ENCODE measurements at places on chromosomes 6 and 20. TPM values are rescaled to one million over a fixed set of nuclear protein-coding genes. Genes with fewer than 3 reads are reported as not detected.

DNA sequence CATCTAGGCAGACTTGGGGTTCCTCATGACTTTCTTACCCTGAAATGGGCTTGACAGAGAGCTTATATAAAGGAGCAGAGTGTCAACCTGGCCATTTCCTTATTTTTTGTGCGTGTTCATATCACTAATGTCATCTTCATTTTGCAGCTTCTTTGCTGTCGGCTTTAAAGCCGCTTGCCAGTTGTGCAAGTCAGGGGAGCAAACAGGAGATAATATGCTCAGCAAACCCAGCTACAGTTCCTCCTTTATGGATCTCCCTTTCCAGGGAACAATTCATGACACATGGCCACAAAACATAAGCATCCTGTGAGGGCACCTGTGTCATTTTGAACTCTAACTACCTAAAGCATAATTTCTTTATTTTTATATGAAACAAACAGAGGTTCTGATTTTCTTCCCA, 6.5 kb upstream of the TUBB2B start:
- H3K27me3 ChIP-seq, result peaks cover 4% of the 10 kb centered on the region
- H3K4me1 ChIP-seq, result peaks cover 30% of the 10 kb centered on the region
- H3K4me3 ChIP-seq, result no peak overlapping the region
- no peak overlapping the region for H3K27ac ChIP-seq

LTB gene
- not detected for total RNA-seq

RALGAPA2 gene
- total RNA-seq, result 40.2 TPM

COL19A1 gene
- 0.26 TPM for total RNA-seq

GRCh38 chr6:5453546-5453945, 192.2 kb downstream of the FARS2 start:
- no peak overlapping the region for H3K27ac ChIP-seq
- no peaks in the 10 kb centered on the region for H3K27me3 ChIP-seq
- no peak overlapping the region for H3K4me3 ChIP-seq
- DNase-seq, result peak; percentile 66

DNA sequence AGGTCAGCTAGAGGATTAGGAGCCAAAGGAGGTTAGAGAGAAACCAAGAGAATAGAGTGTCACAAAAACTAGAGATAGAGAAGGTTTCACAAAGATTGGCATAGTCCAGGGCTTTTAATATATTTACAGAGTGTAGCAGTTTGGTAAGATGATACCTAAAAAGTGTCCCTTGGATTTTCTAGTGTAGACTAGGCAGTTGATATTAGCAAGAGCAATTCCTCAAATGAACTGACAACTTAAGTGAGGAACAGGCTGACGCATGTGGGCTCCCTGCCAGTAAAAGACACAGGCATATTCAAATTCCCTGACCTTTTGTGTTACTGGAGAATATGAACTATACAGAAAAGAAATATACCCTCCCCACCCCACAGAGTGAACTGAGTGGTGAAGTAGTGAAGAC, 40.1 kb downstream of the VTA1 start:
- H3K27ac ChIP-seq, result no peak overlapping the region
- peak; percentile 50 for DNase-seq
- no peaks in the 10 kb centered on the region for H3K27me3 ChIP-seq
- no peaks in the 10 kb centered on the region for H3K36me3 ChIP-seq

MAS1 gene
- total RNA-seq, result not detected

- DNase-seq, result no peak
- H3K27me3 ChIP-seq, result no peaks in the 10 kb centered on the region
- no peaks in the 10 kb centered on the region for H3K36me3 ChIP-seq
- H3K4me1 ChIP-seq, result no peaks in the 10 kb centered on the region
- no peak overlapping the region for H3K27ac ChIP-seq
Observed at GRCh38 chr6:87779542-87779941, 77.5 kb upstream of the AKIRIN2 start.

SLC22A2 gene
- total RNA-seq, result not detected

DNA sequence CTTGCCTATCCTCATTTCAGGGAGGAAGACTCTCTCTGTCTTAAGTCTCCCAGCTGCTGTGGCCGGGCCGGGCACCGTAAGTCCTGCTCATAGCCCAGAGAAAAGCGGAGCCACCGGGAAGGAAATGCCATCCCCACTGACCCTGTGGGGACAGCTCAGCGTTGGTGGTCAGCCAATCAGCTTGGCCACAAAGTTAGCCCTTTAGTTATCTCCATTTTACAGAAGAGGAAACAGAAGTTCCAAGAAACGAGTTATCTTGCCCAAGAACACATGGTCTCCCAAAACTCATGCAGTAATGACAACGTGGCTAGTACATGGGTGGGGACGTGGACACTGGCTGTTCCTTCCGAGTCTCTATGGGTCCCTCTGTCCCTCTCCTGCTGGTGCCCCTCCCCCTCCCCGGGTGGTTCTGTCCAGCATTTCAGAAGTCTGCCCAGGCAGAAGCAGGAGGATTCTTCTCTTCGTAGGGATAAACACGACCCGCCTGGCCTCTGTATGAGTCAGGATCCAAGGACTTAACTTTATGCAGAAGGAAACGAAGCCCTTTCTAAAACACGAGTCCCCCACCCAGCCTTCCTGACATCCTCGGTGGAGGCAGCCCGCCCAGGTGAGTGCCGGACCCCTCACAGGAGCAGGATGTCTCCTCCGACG, 273.8 kb downstream of the CDH4 start:
- H3K4me1 ChIP-seq, result no peaks in the 10 kb centered on the region
- H3K36me3 ChIP-seq, result no peaks in the 10 kb centered on the region
- H3K27ac ChIP-seq, result no peak overlapping the region
- no peaks in the 10 kb centered on the region for H3K27me3 ChIP-seq
- H3K4me3 ChIP-seq, result no peak overlapping the region

GRCh38 chr6:119193707-119194106, 115.2 kb upstream of the FAM184A start:
- peaks cover 5% of the 10 kb centered on the region for H3K4me1 ChIP-seq
- no peaks in the 10 kb centered on the region for H3K27me3 ChIP-seq
- peaks cover 4% of the 10 kb centered on the region for H3K36me3 ChIP-seq
- DNase-seq, result no peak
- no peak overlapping the region for H3K4me3 ChIP-seq

GRCh38 chr6:168310945-168311344, 8.6 kb downstream of the DACT2 start:
- no peak overlapping the region for H3K27ac ChIP-seq
- H3K36me3 ChIP-seq, result no peaks in the 10 kb centered on the region
- no peaks in the 10 kb centered on the region for H3K4me1 ChIP-seq
- H3K27me3 ChIP-seq, result no peaks in the 10 kb centered on the region
- H3K4me3 ChIP-seq, result no peak overlapping the region
- no peak for DNase-seq

PTK6 gene
- total RNA-seq, result 3.0 TPM

IMPG1 gene
- total RNA-seq, result not detected

DNA sequence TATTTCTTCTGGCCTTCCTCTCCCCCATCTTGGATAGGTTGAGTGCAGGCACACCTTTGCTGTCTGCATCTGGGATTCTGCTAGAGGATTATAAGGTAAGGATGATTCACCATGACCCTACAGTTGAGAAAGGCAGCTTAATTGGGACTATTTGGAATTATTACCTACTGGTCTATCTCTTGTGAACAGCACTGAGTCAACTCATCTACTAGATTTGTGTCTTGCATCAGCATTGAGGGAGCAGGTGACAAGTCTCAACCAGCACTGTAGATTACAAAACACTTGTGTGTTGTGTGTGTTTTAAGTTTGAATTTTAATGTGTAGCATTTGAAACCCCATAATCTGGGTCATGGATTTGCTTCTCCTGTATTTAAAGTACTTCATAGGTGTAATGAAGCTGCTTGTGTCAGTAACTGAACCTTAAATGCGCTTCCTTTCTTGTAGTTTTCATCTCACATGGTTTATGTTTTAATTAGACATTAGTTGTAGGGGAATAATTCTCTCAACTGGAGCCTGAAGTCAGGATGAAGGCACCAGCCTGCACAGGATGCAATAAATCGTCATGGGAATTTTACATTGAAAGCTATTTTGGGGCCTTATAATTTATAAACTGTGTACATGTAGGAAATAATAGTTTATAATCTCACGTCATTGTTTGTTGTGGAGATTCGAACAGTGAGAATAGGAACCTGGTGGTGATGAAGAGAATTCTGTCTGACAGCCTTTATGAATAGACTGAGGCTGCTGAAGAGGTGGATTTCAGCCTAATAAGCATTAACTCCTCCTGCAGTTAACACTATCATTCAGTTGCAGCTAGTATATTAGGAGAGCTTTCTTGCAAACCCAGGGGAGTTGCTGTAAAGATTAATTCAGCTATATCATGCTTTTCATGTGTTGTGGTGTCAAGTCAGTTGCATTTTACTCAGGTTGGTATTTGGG, 125.1 kb downstream of the JARID2 start:
- H3K4me3 ChIP-seq, result no peak overlapping the region
- H3K27ac ChIP-seq, result no peak overlapping the region
- H3K4me1 ChIP-seq, result peaks cover 17% of the 10 kb centered on the region
- H3K36me3 ChIP-seq, result no peaks in the 10 kb centered on the region
- DNase-seq, result no peak
- no peaks in the 10 kb centered on the region for H3K27me3 ChIP-seq

DNA sequence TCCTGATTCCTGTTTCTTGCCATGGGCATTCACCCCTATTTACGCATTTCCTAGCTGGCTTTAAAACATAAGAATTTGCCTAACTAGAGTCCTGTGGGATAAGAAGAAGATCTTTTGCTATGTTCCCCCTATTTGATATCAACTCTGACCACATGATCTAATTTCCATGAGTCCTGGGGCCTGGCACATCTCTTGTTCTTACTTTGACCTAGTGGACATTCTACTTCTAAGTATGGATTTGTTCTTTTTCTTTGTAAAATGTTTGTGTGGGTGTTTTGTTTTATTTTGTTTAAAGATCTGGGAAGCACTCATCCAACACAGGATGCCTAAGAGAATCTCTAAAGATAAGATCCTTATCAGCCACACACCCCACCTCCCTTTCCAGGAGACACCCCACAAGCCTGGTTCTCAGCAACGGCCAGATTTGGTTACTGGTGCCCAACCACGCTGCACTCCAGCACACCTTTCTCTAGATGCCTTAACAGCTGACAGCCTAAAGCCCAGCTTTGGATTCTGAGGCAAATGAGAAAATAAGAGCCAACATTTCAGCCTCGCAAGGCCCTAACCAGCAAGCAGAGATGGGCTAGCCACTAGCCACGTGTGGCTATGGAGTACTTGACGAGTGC, 74.7 kb downstream of the SLC23A2 start:
- H3K4me1 ChIP-seq, result peaks cover 6% of the 10 kb centered on the region
- no peak overlapping the region for H3K4me3 ChIP-seq
- no peaks in the 10 kb centered on the region for H3K36me3 ChIP-seq
- no peaks in the 10 kb centered on the region for H3K27me3 ChIP-seq
- DNase-seq, result no peak

- peaks cover 4% of the 10 kb centered on the region for H3K4me1 ChIP-seq
- H3K36me3 ChIP-seq, result no peaks in the 10 kb centered on the region
- H3K27ac ChIP-seq, result no peak overlapping the region
- H3K27me3 ChIP-seq, result no peaks in the 10 kb centered on the region
- no peak for DNase-seq
- no peak overlapping the region for H3K4me3 ChIP-seq
Observed at GRCh38 chr20:15618912-15619311, 954.3 kb downstream of the KIF16B start.

AK9 gene
- 20.1 TPM for total RNA-seq

- DNase-seq, result peak; percentile 28
- H3K27ac ChIP-seq, result no peak overlapping the region
- H3K27me3 ChIP-seq, result no peaks in the 10 kb centered on the region
- no peak overlapping the region for H3K4me3 ChIP-seq
- no peaks in the 10 kb centered on the region for H3K4me1 ChIP-seq
- no peaks in the 10 kb centered on the region for H3K36me3 ChIP-seq
Observed at GRCh38 chr6:13048113-13048512, 280.2 kb downstream of the TBC1D7 start.

- H3K27me3 ChIP-seq, result no peaks in the 10 kb centered on the region
- H3K4me1 ChIP-seq, result peaks cover 19% of the 10 kb centered on the region
- no peaks in the 10 kb centered on the region for H3K36me3 ChIP-seq
- DNase-seq, result no peak
Observed at GRCh38 chr20:36744243-36744642, 1.6 kb downstream of the NDRG3 start.

CYP39A1 gene
- total RNA-seq, result 6.3 TPM
